Urinary bladder (tissue), 4 donors: ENCODE measurements at places on chromosomes 3 and 15. TPM values are rescaled to one million over a fixed set of nuclear protein-coding genes. Genes with fewer than 3 reads are reported as not detected.

Gene TMOD3
- polyA plus RNA-seq, result 11.6 TPM

Gene SEMA6D
- 2.5 TPM for polyA plus RNA-seq

Gene CLSTN2
- 1.1 TPM for polyA plus RNA-seq

Gene IMPG2
- polyA plus RNA-seq, result 0.16 TPM

Gene TRNT1
- 11.4 TPM for polyA plus RNA-seq

Gene ANKRD34C
- polyA plus RNA-seq, result not detected

Gene ATP1B3
- polyA plus RNA-seq, result 75.8 TPM

Gene STRIT1
- polyA plus RNA-seq, result not detected

Gene CCRL2
- polyA plus RNA-seq, result 1.6 TPM

Gene HIGD2B
- not detected for polyA plus RNA-seq

Gene RPL39L
- 21.2 TPM for polyA plus RNA-seq

GRCh38 chr3:108099244-108099643 lies 8.4 kb upstream of the CD47 start:
- DNase-seq, result no peak

GRCh38 chr3:9172851-9173321 lies 76.6 kb downstream of the SRGAP3 start:
- no peak for DNase-seq

DNA sequence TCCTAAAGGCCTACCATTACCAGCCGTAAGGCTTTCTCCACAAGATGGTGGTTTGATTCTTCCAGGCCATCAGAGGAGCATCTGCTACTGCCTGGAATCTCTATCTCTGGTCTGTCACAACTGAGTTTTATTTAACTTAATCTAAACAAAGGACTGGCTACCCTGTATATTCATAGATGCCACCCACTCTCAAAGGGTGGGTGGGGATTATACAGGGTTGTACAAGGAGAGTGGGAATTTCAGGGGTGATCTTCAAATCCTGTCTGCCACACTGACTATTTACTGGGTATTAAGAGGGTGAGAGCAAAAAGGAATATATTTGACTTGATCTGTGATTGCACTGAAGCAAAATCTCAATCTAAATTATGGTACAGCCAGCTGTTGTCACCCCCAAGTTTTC lies 253.3 kb downstream of the MBNL1 start:
- DNase-seq, result no peak

GRCh38 chr15:72861354-72861910 lies 77.9 kb upstream of the ADPGK start:
- DNase-seq, result no peak

DNA sequence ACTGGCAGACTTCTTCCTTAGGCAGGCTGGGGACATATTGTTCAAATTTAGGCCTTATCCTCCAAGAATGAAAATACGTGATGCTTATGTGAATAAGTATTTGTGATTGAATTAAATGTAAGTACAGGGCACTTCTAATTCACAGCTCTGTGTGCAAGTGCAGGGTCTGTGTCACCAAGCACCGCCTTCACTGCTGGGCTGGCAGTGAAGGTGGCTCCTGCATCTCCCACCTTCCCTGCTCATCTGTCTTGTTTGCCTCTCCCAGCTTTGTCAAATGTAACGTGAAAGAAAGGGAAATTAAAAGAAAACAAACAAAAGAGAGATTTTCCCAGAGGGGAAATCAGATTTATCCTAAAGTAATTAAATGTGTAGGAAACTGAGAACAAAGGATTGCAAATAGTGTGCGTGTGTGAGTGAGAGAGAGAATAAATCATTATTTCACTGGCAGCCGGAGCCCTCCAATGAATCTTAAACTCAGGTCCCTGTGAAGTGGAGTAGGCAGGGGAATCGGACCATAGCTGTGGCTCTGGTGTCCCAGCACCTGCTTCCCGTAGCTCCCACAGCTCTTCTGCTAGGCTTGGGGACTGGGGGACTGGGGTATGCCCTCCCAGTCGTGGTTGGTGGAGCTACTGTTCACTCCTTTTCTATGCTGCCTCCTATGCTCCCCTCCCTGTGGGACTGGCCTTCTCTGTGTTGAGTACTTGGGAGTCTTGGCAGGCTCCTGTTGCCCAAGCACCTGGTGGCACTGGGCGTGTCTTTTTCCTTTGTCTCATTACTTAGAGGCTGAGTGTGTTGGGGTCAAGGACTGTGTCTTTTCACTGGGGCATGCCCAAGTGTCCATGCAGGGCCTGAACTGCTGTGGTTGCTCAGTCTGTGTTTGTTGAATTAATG lies 222.2 kb downstream of the EPHB1 start:
- no peak for DNase-seq

GRCh38 chr3:68060191-68060590 lies 405.8 kb upstream of the SUCLG2 start:
- DNase-seq, result no peak

DNA sequence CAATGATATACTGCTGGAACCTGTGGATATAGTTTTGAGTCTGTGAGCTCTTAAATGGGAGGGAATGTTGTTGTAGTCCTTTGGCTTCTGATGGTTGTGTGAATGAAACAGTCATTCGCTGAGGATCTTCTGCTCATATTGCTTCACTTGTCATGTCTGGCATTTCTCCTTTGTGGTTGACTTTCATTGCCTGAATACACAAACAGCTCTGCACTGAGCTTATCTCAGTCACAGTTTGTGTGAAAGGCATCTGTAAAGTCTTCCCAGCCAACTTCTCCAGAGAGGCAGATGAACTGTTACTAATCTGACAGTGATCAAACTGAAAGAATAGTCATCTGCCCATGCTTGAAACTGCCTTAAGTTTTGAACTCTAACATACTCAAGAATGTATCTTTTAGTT lies 59.8 kb downstream of the TMED3 start:
- no peak for DNase-seq

DNA sequence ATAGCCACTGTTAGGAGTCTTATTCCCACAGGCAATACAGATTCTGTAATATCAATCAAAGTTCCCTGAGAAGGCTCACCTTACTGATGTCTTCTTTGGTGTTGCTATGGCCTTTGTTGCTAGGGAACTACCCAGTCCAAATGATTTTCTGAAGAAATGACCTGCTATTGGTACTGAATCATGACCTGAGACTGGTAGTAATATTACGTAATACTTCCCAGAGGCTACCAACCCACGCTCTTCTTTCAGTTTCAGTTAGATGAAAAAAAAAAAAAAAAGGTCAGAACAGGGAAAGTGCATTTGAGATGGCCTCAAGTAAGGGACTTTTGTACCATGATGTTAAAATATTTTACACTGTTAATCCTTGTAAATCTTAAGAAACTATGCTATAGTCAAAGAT lies 1092.5 kb upstream of the EPHA6 start:
- no peak for DNase-seq

DNA sequence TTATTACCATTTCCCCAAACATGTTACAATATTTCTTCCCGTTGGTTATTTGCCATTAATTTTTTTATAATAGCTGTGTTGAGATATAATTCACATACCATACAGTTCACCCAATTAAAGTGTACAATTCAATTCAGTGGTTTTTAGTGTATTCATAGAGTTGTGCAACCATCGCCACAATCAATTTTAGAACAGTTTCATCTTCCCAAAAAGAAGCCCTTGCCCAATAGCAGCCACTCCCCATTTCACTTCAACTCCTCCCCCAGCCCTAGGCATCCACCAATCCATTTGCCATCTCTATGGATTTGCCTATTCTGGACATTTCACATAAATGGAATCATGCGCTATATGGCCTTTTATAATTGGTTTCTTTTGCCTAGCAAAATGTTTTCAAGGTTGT lies 225.1 kb downstream of the EPHB1 start:
- no peak for DNase-seq

GRCh38 chr3:12963922-12964701 lies 109.1 kb downstream of the IQSEC1 start:
- peak; percentile 31 for DNase-seq

DNA sequence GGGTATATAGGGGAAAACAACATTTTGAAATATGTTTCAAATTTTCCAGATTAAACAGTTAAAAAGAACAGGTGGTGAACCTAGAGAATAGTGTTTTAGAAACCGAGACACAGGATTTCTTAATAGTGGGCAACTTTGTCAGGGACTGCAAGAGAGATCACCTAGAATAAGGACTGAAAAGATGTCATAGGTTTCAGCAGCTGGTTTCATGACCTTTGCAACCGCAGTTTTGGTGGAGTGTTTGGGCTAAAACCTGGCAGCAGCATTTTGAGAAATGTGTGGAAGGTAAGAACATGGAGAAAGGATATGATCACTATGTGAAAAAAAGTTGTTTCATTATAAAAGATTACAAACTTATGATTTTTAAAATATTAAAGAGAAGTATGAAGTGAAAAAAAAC lies 34.9 kb downstream of the PRKCI start:
- no peak for DNase-seq

GRCh38 chr3:107831590-107831989 lies 259.2 kb downstream of the CD47 start:
- DNase-seq, result no peak
